ENCODE measurements at places on chromosomes 1 and 21.

DNA sequence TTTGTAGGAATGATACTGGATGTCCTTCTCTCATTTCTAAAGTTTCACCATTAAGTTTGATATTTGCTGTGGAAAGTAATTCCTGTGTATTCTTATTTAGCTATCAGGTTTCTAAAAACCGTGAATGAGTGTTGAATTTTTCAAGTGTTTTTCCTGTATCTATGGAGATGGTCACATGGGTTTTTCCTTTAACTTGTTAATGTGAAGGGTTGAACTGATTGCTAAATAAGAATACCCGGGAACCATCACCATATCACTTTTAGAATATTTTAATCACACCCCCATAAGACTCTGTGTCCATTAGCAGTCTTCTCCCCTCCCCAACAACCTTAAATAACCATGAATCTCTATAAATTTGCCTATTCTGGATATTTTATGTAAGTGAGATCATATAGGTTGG is 16.5 kb upstream of the ASAP3 start:
- no peak for DNase-seq

DNA sequence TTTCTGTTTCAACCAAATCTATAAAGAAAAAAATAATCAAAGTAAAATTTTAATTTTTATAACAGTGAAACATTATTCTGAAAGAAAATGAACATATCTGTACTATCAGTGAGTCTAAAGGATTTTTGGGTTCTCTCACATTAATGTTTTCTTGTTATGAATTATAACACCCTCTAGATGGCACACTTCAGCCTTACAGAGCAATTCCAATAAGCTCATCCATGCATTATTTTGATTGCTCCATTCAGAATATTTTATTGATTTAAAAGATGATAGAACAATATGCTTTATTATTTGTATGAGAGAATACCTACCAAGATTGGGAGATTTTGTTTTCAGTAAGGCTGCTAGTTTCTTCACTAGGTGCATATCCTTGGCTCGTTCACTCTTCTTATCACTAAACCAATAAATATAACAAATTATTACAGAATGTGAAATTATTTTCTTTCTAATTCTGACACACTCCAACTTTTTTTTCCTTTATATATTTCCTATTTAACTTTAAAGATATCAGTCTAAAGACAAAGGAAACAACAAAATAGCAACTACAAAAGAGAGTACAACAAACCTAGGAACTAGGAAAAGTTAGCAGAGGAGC is 82.4 kb downstream of the RAB3GAP2 start:
- DNase-seq, result no peak

DNA sequence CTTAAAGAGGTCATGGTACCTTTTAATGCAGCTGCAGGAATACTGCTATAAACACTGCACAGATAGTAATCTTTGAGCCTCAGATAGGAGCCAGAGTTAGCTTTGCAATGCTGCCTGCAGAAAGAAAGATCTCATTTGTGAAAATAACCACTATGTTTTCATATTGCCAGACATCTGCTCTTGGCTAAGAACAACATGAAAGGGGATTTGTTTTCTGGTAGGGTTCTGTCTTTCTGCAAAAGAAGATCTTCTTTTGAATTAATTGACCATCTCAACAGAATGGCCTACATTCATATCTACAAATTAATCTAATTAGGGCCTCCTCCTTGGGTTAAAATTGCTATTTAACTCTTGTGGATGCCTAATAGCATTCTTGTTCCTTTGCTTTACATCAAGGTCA is 177.6 kb upstream of the DPYD start:
- no peak for DNase-seq

GRCh38 chr1:113048064-113048463 is 24.9 kb upstream of the LRIG2 start:
- no peak for DNase-seq

DNA sequence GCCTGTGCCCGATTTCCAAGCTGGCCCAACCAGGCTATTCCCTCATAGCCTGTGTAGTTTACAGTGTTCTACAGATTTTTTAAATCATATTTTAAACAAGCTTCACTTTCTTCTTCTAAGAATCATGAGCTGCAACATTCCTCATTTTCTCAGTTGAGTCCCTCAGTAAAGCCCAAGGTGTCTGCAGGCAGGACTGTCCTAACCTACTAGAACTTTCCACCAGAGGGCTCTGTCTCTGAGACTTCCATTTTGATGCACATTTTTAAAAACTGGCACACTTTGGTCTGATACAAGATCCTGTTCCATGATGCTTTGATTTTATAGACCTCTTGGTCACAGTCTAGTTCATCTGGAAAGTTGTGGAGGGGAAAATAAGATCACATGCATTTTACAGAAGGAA is 21.6 kb upstream of the SLAMF6 start:
- no peak for DNase-seq

GRCh38 chr1:44089371-44090048 is 29.1 kb upstream of the KLF17 start:
- no peak for DNase-seq

DNA sequence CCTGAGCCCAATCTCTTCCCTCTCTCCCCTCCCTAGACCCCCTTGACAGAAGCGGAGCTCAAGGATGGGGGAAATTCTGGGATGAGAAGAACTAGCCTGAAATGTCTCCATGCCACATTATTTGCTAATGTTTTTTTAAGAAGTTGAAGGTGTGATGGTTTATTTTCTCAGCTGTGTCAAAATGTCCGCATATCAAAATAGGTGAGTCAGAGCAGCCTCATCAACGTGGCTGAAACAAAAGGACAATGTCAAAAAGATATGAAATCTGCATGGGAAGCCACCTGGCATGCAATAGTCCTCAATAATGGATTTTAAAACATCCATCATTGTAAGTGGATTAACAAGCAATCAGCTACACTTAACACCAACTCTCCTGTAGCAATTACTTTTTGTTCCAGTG is 101.4 kb downstream of the BEND5 start:
- DNase-seq, result no peak

DNA sequence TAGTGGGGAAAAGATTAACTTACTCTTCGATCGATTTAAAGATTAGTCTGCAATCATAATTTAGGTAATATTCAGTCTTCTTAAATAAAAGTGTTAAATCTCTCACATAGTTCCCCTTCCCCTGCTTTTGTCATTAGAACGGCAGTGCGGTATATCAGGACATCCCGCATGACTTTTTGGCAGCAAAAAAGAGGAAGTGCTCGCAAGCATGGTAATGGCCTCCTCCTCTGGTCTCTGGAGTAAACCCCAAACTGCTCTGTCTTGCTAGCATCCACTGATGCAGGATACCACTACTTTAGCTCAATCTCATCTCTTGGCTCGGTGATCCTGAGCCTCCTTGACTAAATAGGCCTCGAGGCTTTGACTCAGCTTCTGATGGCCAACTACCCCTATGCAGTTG is 78.7 kb upstream of the VAV3 start:
- DNase-seq, result no peak

DNA sequence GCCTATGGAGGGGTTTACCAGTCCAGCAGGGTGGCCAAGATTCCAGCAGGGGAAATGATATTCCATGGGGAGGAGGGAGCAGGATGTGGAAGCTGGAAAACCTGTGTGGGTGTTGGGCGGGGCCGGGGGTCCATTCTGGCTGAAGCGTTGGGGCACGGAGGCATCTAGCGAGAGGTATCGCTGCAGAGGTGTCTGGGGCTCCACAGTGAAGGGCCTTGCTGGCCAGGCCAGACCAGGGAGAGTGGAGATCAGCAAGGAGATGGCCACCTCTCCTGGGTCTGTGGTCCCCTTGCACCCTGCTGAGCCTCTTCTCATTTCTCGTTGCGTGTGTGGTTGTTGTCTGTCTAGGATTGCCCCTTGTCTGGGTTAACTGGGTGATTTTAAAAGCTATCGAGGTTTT is 6.2 kb downstream of the COQ8A start:
- DNase-seq, result no peak

- no peak for DNase-seq
Measured at GRCh38 chr1:7857985-7858384, 5.1 kb upstream of the UTS2 start.

DNA sequence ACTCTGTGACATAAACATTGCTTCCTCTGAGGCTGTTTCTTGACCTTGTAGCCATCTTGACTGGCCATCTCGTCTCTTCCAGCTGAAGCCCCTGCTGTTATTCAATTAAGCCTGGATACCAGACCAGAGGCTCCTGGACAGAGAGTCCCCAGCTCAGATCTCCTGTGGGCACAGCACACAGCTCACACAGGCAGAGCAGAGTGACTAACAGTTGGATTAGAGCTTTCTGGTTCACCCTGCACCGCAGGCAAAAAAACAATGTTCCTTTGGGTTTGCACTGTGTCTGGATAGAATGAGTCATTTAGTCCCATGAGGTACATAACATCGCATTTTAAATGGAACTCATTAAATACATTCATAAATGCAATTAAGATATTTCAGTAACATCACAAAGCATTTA is 33.4 kb upstream of the USH2A start:
- DNase-seq, result no peak

GRCh38 chr1:113007706-113008364 is 51.8 kb upstream of the SLC16A1 start:
- no peak for DNase-seq

DNA sequence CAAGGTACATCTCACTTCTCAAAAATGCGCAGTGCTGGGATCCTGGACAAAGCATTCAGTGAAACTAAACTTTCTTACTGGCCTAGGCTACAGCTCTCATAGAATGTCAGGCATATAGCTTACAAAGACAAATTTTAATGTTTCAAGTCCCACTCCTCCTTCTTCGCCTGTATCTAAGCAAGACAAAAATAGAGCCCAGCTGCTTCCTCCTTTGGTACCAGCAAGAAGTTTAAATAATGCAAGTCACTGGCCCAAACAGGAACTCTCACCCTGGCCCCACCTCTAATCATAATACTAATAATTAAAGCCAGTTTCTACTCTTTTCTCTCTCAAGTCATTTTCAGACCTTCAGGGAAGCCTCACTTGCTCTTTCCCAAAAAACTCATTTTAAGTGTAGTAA is 1267.9 kb downstream of the MRPL39 start:
- no peak for DNase-seq

- DNase-seq, result no peak
Measured at GRCh38 chr1:8831340-8831739, 13.9 kb upstream of the RERE start.

DNA sequence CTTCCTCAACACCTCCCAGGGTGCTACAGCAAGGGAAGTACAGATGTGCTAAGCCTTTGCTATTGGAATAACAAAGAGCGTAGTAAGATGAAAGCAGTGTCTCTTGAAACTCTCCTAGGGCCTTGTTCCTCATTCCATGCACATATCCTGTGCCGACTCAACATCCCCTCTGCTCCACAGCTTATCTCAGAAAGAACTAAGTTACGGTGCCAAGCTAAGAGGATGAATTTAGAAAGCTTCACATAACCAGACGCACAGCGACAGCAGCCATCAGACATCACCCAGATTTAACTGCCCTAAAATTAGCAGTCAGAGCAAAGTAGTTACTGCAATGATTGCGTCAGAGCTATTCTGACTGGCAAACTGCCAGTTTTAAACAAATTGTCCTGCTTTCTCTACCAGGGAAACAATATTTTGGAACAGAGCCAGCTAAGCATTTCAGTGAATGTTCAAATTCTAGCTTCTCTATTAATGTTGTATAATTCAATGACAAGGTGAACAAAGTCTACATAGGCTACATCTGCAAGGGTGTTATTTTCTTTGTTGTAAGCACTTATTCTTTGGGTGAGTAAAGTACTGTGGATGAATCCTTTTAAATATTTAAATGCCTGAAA is 9.5 kb downstream of the SIPA1L2 start:
- DNase-seq, result peak; percentile 85

GRCh38 chr1:157770442-157771043 is 6.4 kb downstream of the FCRL2 start:
- DNase-seq, result no peak

DNA sequence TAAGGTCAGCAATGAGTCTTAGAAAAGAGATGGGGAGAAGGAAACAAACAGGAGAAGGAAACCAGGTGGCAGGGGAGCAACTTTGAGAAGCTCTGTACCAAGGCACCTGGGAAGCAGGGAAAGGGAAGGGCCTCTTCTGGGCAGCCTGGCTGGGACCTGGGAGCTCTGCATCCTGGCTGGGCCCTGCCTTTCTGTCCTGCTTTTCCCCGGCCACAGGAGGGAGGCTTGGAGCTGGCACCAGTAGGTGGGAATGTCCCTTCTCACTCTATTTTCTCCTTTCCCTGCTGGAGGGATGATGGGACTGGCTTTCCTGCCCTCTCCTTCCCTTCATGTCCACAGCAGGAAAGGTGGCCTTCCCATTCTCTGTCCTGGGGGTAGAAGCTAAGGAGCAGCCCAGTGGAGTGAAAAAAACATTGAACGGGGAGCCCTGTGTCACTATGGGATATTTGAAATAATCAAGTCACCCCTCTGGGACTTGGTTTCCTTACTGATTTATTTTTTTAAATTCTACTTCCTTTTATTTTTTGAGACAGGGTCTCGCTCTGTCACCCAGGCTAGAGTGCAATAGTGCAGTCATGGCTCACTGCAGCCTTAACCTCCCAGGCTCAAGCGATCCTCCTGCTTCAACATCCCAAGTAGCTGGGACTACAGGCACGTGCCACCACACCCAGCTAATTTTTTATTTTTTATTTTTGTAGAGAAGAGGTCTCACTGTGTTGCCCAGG is 5.1 kb upstream of the NES start:
- no peak for DNase-seq

- no peak for DNase-seq
Measured at GRCh38 chr1:31063631-31064030, 1.9 kb downstream of the PUM1 start.

GRCh38 chr1:244365809-244366208 is 85.9 kb downstream of the ADSS2 start:
- DNase-seq, result no peak

- peak; percentile 83 for DNase-seq
Measured at GRCh38 chr1:20194757-20195461, 8.6 kb upstream of the PLA2G2C start.

- DNase-seq, result peak; percentile 83
Measured at GRCh38 chr1:56376188-56376984, 203.0 kb downstream of the PLPP3 start.

DNA sequence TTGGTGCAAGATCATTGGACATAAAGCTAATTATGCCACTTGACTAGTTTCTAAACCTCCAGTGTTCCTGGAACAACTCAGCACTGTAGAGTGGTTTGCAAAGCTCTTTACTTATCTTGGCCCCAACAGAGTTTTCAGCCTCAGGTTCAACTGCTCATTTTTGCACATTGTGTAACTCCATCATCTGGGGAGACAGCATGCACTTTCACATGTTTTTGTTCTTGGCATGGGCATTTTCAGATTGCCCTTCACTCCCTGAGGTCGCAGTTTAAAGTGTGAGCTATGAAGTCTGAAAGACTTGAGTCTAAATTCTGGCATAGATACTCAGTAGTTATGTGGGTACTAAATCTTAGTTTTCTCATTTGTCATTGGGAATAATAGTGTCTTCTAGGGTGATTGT is 5.1 kb downstream of the USP16 start:
- DNase-seq, result no peak

GRCh38 chr1:89923517-89923916 is 71.4 kb upstream of the ZNF326 start:
- no peak for DNase-seq
